ENCODE measurements at places on chromosomes 12 and 14.
A peak's percentile ranks its signal among the peaks of the same experiment; 100 is the strongest.

GRCh38 chr12:25089738-25090137, 105.2 kb downstream of the DNAI7 start:
- no peak for DNase-seq

GRCh38 chr12:24042651-24043050, 93.2 kb upstream of the SOX5 start:
- no peak for DNase-seq

DNA sequence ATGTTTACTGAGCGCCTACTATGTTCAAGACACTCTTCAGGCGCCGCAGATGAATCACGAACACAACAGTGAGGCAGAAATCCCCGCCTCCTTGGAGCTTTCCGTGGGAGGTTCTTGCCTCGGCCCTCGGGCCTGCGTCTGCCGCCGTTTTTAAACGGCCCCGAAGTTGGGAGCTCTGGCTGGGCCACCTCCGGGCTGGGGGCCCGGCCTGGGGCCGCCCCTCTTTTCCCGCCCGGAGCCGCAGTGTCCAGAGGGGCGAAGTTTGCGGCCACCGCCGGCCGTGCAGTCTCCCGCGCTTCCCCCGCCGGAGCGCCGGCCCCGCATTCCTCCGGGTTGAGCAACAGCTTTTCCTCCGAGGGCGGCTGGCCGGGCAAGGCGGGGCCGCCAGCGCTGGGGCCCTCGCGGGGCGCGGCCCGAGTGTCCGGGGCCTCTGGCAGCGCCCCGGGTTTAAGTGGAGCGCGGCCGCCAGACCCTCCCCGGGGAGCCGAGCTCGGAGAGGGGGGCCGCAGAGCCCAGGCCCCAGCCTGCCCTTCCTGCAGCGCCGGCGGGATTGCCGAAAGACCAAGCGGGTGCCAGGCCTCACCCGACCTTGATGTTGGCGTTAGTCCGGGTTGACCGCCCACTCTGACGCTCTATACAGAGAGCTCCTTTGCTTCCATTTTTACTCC, 18.7 kb upstream of the CTDSP2 start:
- DNase-seq = no peak

- no peak for DNase-seq
These were observed 15.3 kb downstream of the TNFRSF1A start for GRCh38 chr12:6326316-6327228.

DNA sequence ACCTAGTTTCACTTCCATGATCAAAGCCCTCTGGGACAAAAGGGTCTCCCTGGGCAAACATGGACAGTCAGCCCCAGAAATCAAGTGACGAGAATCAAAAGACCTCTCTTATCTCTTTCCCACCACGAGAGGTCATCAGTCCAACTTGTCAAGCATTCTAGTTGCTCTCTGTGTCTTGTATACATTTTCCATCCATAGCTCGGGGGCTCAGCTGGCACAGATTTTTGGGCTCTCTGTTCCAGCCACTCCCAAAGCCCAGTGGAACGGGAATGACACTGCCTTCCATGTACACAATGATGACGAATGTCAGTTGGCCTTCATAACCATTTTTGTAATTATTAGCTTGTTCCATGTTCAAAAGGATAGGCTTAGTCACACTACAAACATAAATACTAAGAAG, 29.7 kb downstream of the NOS1 start:
- no peak for DNase-seq

GRCh38 chr14:52000696-52001095, 11.3 kb downstream of the RTRAF start:
- DNase-seq = no peak

- DNase-seq = no peak
These were observed 148.6 kb downstream of the SLC6A15 start for GRCh38 chr12:84764001-84764400.

- DNase-seq = no peak
These were observed 208.7 kb upstream of the DIO3 start for GRCh38 chr14:101352567-101352966.

DNA sequence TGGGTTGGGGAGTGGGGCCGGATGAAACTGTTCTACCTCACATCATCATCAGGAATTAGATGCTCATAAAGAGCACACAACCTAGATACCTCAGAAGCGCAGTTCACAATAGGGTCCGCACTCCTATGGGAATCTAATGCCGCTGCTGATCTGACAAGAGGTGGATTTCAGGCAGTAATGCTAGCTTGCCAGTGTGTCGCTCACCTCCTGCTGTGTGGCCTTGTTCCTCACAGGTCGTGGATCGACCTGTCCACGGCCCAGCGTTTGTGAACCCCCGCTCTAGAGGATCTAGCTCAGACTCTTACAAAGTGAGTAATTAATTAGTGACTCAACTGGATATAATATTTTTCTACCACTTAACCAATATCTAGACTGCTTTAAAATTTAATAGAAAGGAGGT, 5.8 kb downstream of the PPP1R12A start:
- DNase-seq = no peak

GRCh38 chr12:50639721-50640120, 124.2 kb upstream of the ATF1 start:
- no peak for DNase-seq

DNA sequence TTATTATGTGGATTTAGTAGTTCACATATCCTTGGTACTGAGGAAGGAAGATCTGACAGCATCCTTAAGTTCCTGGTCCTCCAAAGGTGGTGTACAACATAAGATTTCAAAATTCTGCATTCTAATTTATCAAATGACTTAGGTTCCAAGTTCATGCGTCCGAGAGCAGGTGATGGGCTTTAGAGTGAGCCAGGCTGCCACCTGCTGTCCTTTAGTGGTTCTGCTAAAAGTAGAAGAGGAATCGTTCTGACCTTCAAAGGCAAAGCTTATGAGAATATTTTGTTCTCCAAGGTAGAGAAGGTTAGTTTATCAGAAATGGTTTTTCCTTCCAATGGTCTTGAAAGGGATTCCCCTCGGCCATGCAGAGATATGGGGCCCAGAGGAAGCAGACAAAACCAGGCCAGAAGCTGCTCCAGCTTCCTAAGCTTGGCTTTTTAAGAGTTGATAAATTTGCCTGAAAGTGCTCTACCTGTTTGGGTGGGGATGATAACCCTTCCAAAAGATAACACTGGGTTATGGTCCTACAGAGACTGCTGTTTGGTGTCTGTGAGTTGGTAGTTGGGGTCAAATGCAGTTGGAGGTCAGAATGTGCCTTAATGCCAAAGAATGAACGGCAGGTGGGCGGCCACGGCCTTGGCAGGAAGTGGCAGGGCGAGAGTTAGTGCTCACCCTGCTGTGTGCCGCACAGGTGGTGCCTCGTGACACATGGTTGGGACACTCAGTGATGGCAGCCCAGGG, 29.1 kb upstream of the LRTM2 start:
- DNase-seq = peak; percentile 61

GRCh38 chr14:69710378-69710777, 56.6 kb upstream of the SRSF5 start:
- DNase-seq = no peak

DNA sequence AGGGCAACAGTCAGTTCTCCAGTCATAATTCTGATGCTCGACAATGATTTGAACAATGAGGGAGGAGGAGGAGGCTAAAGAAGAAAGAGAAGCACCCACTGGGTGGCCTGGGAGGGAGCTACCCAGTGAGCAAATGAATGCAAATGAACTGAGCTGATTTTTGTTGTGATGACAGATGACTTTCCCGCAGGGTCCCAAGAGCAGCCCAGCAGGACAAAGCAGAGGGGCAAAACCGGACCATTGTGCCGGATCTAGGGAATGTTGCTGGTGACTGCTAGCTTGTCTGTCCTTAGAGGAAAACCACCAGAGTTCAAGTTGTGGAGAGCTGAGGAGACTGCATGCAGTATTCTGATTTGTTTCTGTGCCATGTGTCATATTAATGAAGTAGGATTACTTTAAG, 162.8 kb downstream of the MON2 start:
- DNase-seq = no peak

- no peak for DNase-seq
These were observed 94.1 kb downstream of the TRHDE start for GRCh38 chr12:72366255-72366654.

GRCh38 chr12:129073157-129073915, 220.1 kb downstream of the GLT1D1 start:
- DNase-seq = no peak

DNA sequence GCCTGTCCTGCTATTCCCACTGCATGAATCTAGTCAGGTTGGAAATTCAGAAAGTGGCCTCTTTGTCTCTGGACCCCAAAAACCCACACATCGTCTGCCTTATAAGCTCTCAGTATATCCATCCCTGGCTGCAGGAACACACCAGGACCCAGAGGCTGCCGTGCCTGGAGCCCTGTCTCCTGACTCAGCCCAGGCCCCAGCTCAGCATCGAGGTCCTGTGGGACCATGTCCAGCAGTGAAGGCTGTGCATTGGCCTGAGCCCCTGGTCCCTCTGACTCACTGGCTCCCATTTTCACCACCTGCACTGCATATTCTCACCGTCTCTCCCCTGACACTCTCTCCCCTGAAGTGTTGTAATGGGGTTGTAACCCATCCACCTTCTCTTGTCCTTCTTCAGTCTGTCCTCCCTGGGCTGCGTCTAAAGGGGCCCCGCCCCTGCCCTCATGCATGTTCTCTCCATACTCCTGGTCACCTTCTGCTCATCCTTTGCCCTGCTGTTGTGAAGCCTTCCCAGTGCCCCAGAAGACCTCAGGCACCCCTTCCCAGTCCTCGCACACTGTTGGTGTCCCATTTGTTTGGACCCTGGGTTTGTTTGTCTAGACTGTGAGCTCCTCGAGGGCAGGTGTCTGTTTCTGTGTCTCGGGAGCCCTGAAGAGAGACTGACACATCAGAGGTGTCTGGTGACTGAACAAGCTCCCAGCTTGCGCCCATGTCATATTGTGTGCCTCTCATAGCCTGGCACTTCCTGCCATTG, 43.8 kb downstream of the EVL start:
- no peak for DNase-seq

- peak; percentile 54 for DNase-seq
These were observed 122.5 kb downstream of the PHLDA1 start for GRCh38 chr12:75908961-75909605.

DNA sequence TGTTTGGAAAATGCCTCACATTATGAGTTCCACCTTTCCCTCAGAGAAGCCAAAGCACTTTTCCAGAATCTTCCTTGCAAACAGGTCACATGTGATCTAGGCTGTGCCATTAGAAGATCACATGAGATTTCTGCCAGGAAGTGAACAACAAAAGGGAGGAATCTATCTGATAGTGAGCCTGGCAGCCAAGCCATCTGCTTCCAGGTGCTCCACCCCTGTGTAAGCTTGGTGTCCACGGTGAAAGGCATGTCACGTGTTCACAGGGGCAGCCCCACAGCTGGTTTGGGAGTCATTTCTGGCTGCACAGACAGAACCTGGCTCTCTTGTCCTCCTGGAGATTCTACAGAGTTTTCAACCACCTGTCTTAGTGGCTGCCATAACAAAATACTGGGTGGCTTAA, 3.5 kb upstream of the KSR2 start:
- no peak for DNase-seq

- DNase-seq = no peak
These were observed 437.8 kb downstream of the NPAS3 start for GRCh38 chr14:33376510-33376909.

DNA sequence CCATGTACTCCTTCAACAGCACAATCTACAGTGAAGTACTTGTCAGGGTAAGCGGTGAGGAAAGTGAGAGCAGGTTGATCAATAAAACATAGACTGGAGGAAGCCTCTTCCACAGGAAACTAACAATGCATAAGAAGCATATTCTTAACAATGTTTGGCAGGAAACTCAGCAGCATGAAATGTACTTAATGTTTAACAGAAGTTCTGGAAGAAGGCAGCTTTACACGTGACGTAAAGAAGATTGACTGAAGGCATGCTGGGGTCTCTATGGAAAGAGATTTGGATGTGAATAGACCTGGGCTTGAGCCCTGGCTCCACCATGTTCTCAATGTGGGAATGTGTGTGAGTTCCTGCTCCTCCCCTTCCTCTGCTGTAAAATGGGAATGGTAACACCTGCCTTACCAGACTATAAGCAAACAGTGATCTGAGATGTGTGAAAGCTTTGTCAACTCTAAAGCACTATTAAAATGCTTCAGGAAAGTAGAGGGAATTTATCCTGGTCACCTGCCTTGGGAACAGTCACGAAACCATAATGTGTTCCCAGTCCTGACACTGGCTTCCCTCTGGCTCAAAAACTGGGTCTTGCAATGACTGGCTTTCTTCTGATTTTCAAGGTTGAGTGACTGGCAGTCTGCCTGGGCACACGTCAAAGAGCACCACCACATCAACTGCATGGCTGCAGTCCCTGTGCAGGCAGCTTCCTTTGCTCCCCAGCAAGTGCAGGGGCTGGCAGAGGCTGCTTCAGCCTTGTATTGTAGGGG, 384.6 kb downstream of the APAF1 start:
- no peak for DNase-seq

DNA sequence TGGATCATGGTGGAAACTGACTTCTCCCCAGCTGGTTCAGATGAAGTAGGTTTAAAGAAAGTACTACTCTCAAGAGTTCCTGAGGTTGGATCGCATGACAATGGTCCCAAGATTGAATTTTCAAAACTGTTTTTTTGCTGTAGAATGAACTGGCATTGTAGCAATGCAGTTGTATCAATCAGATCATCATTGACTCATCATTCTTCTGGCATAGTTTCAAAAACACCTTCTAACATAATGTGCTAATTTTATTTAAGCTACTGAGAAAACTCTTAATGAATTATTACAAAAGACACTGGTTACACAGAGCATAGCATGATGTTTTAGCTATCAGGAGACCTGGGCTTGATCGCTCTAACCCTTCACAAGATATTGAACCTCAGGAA, 384.5 kb upstream of the DCN start:
- no peak for DNase-seq

DNA sequence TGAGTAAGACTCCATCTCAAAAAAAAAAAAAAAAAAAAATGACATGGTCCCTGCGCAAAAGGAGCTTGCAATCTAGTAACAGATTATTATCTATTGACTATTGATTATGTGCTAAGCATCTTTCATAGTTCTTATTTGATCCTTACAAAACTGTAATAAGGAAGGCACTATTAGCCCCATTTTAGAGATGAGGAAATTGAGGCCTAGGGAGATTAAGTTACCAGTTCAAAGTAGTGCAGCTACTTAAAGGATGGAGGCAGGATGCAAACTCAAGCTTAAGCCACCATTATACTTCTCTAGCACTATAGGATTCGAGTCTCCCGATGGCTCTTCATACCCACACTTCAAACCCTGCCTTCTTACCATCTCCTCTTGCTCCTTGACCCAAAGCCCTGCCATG, 31.3 kb downstream of the PLXNC1 start:
- no peak for DNase-seq

DNA sequence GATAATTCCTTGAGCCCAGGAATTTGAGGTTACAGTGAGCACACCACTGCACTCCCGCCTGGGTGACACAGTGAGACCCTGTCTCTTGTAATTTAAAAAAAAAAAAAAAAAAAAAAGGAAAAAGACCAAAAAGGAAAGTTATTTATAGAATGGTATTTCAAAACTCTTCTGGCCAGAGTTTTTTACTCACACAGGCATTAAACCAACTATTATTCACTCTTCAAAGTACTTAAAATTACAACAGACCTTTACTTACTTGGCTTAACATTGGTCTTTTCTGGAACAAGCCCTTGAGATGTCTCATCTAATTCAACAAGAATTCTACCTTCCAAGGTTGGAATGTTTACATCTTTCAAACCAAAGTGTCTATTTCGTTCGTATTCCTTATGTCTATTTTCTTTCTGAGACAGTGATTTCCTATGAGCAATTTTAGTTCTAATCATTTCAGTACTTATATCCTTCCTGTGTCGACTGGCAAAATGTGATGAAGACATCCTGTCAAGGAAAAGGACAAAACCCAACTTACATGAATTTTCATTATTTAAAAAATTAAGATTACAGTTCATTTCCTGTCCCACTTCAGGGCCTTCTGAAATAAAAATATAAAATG, 2.6 kb downstream of the DLGAP5 start:
- DNase-seq = no peak

All from NCI-H1105 (cell line).